ENCODE measurements at places on chromosomes 7 and 10.

GRCh38 chr10:46291817-46292572 is 5.2 kb downstream of the ANTXRL start:
- DNase-seq: no peak

DNA sequence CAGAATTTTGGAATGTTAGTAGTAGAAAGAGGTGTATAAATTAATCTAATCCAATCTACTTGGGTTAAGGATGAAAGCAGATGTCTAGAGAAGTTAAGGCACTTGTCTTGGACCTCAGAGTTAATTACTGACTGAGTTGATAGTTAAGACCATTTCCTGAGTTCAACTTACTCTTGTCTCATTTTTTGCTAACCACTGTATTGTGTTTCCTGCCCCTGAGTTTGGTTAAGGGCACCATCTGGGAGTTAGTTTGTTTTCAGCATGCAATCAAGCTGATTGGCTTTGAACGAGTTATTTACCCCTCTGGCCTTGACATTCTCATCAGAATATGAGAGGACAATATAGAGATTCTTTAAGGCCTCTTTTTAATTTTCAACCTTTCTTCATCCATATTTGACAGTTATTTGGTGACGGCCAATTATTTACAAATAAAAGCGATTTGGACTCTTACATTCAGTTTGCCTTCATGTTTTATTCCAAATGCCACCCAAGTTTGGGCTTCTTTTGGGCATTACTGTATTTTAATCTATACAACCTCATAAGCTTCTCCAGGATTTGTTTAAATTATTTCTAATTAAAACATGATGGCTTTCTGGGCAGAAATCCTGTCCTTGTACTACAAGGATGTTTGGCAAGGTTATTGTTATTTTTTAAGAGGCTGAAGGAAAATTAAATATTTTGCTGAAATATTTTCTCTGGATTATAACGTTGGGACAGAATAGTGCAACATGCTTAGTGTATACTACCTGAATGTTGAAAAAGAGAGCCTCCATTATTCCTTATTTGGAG is 225.0 kb downstream of the CACNB2 start:
- DNase-seq: no peak

DNA sequence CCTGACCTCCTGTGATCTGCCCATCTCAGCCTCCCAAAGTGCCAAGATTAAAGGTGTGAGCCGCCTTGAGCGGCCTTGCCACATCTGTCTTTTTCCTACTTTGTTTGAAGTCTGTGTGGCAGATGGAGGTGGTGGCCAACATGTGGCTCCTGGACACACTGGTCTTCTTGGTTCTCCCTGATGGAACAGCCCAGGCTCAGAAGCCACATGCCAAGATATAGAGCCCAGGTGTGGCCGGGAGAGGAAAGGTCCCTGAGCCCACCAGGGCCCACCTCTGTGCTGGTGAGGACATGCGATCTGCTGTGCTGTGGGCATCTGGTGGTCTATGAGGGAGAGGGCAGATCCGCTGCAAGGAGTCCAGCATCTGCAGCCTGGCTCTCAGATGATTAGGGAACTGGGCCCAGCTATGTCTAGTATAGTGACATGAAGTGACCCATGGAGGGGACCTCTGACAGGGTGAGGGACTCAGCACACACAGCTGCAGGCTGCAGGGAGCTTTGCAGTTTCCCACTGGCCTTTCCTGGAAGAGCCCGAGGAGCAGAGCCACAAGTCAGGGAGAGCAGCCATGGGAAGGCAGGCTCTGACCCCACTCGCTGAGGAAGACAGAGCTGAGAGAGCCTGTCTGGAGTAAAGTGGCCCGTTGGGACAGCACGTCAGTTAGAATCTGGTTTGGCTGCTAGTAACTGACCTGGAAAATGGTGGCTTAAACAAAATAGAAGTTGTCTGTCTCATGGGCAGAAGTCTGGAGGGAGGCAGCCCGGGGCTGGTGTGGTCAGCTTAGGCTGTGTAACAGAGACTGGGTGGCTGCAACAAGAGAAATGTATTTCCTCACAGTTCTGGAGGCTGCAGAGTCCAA is 25.9 kb downstream of the ADCY1 start:
- no peak for DNase-seq

GRCh38 chr10:132645630-132646442 is 108.2 kb downstream of the INPP5A start:
- DNase-seq: no peak

- DNase-seq: no peak
Measured at GRCh38 chr10:112535531-112535951, 88.5 kb downstream of the VTI1A start.

Measured in stromal cell of bone marrow (primary cell).